Activated CD4-positive, alpha-beta T cell treated with anti-CD3 and anti-CD28 coated beads for 1 hour (primary cell): ENCODE measurements at places on chromosomes 16 and 17.

GRCh38 chr16:70399951-70400350, 38.9 kb downstream of the ST3GAL2 start:
- DNase-seq = no peak

DNA sequence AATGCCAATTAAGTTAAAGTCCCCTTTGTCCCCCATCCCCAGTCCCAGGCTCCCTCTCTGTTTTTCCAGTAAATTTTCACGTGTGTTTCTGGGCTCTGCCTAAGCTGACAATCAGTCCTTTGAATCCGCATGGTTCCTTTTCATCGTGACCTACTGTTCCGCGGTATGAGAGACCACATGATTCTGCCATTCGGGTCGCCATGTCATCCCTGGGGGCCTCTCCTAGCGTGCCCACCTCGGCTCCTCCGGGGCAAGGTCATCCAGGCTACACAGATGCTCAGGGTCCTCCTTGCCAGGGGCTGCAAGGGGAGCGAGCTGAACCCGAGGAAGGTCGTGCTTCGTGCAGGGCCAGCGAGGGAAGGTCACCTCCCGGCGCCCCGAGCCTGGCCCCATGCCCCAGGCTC, 157.6 kb downstream of the RAB11FIP4 start:
- no peak for DNase-seq

- no peak for DNase-seq
Observed at GRCh38 chr17:45782889-45783592, 1.1 kb upstream of the CRHR1 start.

DNA sequence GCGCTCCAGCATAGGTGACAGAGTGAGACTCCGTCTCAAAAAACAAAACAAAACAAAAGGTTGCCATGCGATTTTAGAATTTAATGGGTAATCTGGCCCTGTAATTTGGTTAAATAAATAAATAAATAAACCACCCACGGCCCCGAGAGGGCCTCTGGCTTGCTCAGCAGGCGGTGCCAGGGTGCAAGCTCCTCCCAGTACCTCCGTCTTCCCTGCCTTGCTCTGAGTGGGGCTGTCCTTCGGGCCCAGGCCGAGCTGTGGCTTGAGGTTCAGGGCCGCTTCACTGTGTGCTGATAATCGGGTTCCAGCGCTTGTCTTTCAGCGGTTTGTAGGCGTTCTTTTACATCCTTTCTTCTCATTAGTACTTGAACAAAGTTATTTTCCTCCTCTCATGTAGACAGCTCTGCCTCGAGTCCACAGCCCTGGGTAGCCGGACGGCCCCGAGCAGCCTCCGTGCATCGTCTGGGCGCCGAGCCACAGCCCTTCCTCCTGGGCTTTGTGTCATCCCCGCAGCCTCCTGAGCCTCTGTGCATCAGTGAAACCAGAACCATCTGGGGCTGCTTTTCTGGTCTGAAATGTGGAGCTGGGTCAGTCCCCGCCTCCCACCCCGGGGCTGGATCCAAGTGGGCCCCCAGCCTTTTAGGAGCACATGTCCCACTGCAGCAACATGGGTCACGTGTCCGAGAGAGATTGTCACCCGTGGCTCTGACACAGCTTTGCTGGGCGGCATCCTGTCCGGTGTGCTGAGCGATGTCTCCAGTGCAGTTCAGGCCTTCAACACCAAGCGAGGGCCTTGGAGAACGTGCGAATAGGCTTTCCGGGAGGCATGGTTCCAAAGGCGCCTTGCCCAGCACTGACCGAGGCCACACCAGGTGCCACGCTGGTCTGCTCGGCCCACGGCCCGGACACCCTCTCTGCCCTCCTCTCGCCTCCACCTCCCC, 157.4 kb upstream of the CHMP6 start:
- no peak for DNase-seq

DNA sequence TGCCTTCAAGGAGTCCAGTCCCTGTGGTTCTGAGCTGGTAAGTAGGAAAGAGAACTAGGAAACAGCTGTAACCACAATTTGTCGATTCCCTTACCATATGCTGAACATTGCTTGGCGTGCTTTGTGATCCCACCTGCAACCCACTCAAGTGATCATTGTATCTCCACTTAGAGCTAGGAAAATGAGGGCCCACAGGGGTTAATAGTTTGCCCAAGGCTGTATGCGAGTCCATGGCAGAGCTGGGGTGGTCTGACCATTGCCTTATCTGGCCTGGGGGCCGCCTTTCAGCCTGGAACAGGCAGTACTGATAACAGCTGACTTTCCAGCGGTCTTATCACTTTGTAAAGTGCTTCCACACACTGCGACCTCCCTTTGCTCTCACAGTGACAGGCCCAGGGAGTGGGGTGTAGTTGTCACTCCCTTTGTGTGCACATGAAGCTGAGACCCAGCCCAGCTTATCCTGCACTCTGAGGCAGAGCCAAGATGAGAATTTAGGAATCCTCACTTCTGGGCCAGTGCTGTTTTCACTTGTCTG, 9.8 kb downstream of the MYL4 start:
- no peak for DNase-seq

DNA sequence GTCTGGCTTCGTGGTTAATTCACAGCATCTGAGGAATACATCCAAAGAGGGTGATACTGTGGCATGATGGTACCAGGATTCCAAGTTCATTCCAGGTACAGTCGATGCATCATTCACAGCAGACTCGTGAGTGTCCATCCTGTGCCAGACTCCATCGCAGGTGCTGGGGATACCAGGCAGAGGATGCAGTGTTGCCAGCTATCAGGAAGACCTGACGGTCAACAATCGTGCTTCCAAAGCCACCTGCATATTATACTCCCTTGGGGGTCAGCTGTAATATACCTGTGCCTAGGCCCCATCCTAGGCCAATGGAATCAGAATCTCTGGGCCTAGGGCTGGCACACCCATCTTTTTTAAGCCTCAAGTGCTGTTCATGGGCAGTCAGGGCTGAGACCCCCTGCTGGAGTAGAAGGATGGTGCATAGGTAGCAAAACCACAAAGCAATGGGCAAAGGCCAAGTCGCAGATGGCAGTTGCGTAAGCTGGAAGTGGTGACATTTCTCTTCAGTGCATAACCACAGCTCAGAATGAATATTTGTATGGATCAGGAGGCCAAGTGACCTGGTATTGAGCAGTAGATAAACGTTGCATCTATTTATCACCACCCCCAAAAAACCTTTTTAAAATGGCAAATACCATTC, 42.9 kb upstream of the C16orf78 start:
- DNase-seq = no peak

GRCh38 chr17:47744168-47745036, 11.4 kb downstream of the TBX21 start:
- DNase-seq = no peak

DNA sequence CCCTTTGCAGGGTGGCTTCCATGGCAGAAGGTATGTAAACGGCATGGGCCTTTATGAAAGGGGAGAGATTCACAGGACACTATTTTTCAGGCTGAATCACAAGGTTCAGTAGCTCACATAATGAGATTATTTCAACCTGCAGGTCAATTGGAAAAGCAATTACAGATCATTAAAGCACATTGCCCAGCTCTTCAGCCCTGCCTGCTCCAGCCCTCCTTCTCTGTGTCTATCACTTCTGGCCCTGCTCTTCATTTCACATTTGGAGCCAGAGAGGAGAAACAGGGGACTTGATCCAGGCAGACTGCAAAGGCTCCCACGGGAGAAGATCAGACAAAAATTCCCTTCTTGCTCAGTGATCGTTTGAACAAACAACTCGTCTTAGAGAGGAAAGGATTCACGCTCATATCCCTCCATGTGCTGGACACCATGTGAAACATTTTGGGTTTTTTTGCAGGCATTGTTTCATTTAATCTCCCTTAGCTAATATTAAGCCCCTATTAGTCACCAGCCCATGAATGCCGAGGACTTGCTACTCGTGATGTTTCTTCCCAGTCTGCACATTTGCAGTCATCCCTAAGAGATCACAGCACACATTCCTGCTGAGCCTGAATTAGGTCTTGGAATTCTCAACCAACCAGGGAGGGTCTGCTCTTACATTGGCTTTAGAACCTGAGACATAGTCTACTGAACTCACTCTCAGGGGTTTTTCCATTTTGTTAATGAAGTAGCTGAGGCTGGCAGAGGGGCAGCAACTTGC, 443.9 kb upstream of the CCL2 start:
- DNase-seq = no peak

DNA sequence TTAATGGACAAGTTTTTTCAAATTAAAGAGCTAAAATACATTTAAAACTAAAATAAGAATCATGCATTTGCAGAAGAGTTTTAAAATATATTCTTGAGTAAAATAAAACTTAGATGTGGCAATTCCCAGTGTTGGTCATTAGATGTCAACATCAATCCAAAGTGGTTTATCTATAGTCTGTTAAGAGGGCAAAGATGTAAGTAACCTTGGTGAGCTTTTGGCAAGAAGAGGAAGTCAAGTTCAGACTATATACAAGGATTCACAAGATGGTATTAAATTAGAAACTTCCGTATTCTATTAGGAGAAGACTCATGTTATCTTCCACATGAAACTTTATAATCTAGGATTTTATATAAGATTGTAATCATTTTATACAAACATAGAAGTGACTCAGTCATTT, 73.1 kb downstream of the CEP95 start:
- no peak for DNase-seq

- DNase-seq = no peak
Observed at GRCh38 chr17:12987120-12987519, 30.7 kb downstream of the ELAC2 start.
